Mesothelial cell of epicardium (in vitro differentiated cells): ENCODE measurements at places on chromosomes 5 and 9.

DNA sequence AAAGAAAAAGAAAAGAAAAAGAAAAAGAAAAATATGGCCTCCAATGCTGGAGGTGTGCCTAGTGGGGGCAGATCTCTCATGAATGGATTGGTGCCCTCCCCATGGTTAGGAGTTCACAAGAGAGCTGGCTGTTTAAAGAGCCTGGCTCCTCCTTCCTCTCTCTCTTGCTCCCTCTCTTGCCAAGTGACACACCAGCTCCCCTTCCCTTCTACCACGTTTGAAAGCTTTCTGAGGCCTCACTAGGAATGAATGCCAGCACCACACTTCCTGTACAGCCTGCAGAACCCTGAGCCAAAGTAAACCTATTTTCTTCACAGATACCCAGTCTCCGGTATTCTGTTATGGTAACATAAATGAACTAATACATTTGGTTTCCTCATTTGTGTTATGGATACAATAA, 14.4 kb upstream of the GALNT10 start:
- DNase-seq = no peak

GRCh38 chr5:21254161-21254560, 1266.2 kb upstream of the CDH18 start:
- DNase-seq = no peak

DNA sequence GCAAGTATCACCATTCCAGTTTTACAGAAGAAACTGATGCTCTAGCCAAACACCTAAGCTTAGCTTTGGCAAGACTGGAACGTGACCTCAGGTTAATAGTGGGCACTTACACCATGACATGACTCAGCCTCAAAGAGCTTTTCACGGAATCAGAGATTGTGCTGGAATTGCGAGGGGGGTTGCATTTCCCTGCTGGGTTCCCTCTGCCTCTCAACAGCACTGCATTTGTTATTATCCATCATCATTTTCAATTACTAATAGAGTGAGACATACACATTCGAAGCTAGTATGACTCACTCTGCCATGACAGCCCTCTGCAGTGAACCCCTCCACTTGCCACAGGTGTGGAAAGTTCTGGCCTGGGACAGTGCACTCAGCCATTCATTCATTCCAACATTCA, 8.0 kb downstream of the SPOCK1 start:
- DNase-seq = no peak

DNA sequence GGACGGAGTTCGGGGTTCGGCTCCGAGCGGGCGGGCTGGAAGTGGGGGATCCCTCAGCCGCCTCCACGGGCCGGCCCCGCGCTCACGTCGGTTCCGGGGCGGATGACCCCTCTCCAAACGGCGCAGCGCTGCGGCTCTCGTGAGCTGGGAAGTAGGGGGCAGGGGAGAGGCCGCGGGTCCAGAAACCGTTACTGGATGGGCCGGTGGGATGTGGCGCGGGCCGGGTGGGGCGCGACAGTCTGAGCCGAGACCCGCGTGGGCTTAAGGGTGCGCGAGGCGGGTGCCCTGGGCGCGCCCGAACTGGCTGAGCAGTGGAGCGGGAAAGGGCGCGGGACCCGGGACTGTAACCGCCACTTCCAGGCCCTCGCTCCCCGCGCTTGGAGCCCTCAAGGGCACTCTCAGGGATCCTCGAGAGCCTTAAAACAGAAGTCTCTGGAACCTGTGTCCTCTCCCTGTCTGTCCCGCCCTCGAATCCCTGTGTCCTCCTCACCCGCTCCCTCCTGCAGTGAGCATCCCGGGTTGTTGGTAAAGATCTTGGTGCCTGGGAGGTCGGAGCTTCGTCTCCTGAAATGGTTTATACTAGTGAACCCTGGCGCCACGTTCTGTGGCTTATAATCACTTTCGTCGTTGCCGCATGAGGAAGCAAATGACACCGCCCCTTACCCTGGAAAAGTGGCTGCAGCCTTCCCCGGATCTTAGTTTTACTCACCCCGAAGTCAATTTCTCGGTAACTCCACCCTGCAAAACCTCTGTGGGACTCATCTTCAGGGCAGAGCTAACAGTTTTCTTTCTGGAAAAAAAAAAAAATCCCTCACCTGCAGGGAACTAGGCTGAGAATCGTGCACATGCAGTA, 571 bp upstream of the MARCHF11 start:
- no peak for DNase-seq

GRCh38 chr5:57368010-57368409, 114.6 kb downstream of the ACTBL2 start:
- DNase-seq = no peak

- DNase-seq = no peak
Observed at GRCh38 chr5:120919017-120919416, 454.9 kb downstream of the PRR16 start.

- no peak for DNase-seq
Observed at GRCh38 chr5:166382031-166382430, 1909.4 kb upstream of the WWC1 start.

DNA sequence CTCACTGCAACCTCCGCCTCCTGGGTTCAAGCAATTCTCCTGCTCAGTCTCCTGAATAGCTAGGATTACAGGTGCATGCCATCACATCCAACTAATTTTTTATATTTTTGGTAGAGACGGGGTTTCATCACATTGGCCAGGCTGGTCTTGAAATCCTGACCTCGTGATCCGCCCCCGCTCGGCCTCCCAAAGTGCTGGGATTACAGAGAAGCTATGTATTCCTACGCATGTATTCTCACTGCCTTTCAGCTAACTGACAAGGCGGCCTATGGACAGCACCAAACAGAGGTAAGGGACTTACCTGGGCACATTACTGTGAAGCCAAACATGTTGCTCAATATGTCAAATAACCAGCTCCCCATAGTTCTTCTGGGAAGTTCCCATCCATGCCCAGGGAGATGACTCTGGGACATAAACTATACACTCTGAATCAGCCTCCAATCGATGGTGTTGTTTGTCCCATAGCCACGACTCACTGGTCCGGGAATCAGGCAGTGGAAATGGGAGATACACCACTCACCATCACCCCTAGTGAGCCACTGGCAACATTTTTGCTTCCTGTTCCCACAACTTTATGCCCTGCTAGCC, 114.6 kb downstream of the SYK start:
- DNase-seq = no peak

- no peak for DNase-seq
Observed at GRCh38 chr9:69149321-69149807, 24.7 kb upstream of the TJP2 start.

DNA sequence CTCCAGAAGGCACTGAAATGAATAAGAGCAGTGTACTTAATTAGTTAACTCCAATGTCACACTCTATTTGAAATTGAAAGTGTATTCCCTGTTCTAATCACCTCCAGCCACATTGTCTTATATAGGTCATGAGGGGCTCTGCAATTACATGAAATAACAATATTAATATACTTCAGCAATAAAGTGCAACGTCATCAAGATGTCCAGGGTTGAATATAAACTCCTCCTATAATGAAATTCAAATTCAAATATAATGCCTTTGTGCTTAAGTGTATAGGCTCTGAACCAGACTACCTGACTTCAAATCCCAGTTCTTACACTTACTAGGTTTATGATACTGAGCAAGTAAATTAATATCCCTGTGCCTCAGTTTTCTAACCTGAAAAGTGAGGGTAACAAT, 195.6 kb upstream of the SMC2 start:
- no peak for DNase-seq

- no peak for DNase-seq
Observed at GRCh38 chr5:150178262-150178661, 11.6 kb upstream of the SLC6A7 start.

- no peak for DNase-seq
Observed at GRCh38 chr5:172451771-172452197, 2.5 kb downstream of the SH3PXD2B start.

- no peak for DNase-seq
Observed at GRCh38 chr9:94687451-94687850, 39.0 kb upstream of the AOPEP start.

GRCh38 chr9:95276395-95276954, 41.0 kb downstream of the FANCC start:
- DNase-seq = no peak

GRCh38 chr9:35203528-35203927, 41.7 kb downstream of the UNC13B start:
- no peak for DNase-seq

- DNase-seq = no peak
Observed at GRCh38 chr5:157750320-157750719, 6.8 kb downstream of the LSM11 start.

- no peak for DNase-seq
Observed at GRCh38 chr9:125432715-125433385, 171.2 kb downstream of the GAPVD1 start.

DNA sequence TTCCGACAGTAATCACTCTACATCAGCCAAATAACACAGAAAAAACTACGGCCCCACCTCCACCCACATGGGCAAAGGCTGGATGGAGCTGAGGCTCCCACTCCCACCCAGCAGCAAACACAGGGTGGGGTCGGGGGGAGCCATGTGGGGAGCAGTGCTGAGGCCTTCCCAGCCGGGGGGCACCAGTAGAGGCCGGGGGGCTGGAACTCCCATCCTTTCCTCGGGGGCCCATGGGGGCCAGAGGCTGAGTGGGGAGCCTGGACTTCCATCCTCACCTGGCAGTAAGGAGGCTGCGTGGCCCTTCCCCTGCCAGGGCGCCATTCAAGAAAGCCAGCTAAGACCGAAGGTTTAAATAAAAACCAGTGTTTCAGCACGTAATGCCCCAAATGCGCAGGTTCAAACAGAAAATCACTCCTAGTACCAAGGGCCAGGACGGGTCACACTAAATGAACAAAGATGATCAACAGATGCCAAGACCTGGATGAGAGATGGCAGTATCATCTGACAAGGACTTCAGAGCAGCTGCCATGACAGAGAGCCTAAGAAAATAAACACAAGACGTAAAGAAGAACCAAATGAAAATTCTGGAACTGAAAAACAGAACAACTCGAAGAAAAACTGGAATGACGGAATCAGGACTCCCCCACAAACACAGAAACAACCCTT, 9.4 kb downstream of the CCDC127 start:
- DNase-seq = no peak

GRCh38 chr5:157459715-157460599, at the start of gene NIPAL4:
TSS of gene NIPAL4 (plus strand) at chr5:157460213. CDS start at chr5:157460321, 108 bp downstream.
- DNase-seq = no peak

DNA sequence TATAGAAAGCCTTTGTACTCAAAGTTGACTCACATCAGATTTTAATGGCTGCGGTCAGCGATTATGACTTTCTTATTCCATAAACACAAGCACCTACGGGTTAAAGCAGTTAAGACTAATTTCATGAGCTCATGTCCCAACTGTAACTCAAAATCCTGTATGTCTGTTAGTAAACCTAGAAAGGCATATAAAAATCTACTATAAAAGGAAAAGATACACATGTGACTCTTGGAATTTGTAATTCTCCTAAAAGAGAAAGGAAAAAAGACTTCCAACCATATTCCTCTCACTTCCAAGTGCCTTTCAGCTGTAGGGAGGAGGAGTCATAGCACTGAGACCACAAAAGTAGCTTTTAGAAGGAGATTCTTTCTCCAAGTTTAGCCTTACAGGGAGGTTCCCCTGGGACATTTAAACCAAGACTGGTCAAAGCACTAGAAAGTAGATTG, 129.1 kb downstream of the EBF1 start:
- no peak for DNase-seq
